ENCODE measurements at places on chromosomes 6 and 20.

DNA sequence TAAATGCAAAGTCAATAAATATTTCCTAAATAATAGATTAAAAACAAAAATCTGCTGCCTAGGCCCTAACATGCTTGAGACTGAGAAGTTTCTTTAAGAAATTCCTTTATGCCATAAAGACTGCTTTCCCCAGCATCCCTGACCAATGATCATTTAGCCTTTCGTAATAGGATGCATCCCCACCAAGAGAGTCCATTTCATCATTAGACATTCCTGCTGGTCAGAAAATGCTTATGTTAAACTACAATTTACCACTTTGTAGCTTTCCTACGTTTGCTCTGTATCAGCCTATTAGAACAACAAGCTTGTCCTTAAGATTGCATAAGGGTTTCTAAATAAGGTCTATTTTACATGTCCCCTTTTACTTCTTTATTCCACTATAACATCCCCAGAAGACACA is 59.8 kb upstream of the HSF2 start:
- DNase-seq: no peak

DNA sequence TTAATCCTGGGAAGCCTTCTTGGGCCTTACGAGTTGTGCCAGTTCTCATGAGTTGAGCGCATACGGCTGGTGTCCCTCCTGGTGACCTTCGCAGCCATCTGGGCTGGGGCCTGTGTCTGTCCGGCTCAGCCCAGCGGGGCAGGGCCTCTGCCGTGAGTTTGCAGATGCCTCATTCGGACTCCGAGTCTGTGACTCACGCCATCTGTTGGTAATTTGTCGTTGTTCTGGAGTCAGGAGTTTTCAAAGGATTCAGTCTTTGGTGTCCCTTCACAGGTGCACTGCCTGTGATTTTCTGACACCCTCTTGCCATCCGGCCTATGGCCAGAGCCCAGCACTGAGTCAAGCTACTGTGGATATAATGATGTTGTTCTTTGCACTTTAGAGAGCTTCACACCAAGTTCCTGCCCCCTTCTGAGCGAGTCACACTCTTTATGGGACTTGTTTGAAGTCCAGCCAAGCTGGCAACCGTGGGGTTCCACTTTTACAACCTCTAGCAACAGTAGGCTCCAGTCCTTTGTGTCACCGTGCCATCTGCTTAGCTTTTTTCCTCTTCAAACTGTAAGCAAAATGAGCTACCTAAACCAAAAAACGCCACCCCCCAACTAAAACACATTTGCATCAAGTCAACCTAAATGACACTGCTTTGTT is 175.6 kb downstream of the AIG1 start:
- no peak for DNase-seq

GRCh38 chr6:20661721-20662120 is 127.5 kb downstream of the CDKAL1 start:
- DNase-seq: no peak

- DNase-seq: no peak
Measured at GRCh38 chr20:12067686-12068085, 150.0 kb downstream of the BTBD3 start.

Measured in NK-92 treated with Interleukin-12 subunit alpha and Interleukin-12 subunit beta, amount 100 ng/mL, for 24 hours (cell line).